ENCODE measurements at places on chromosomes 3 and 15.
A peak's percentile ranks its signal among the peaks of the same experiment; 100 is the strongest.

- DNase-seq: no peak
Measured at GRCh38 chr15:56492791-56493555, 28.0 kb upstream of the MNS1 start.

DNA sequence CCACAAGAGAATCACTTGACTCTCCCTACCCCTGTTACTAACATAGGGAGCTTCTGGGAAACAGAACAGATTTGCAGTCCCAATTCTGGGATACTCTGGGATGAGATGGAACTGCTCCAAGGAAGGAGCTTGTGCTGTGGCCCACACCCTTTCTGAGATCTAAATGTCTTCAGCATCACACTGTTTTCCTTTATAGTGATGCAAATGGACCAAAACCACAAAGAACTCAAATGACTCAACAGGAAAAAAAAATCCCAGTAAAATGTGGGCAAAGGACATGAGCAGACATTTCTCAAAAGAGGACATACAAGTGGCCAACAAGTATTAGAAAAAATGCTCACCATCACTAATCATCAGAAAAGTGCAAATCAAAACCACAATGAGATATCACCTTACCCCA is 155.6 kb downstream of the NECTIN3 start:
- no peak for DNase-seq

- no peak for DNase-seq
Measured at GRCh38 chr3:195802795-195803194, 8.9 kb downstream of the MUC4 start.

- no peak for DNase-seq
Measured at GRCh38 chr3:79011821-79012529, 755.8 kb downstream of the ROBO1 start.

- no peak for DNase-seq
Measured at GRCh38 chr3:37723585-37723984, 138.1 kb upstream of the CTDSPL start.

GRCh38 chr15:64530918-64531317 is 70.5 kb downstream of the ZNF609 start:
- no peak for DNase-seq

GRCh38 chr3:57803647-57804081 is 47.6 kb downstream of the SLMAP start:
- DNase-seq: peak; percentile 27

DNA sequence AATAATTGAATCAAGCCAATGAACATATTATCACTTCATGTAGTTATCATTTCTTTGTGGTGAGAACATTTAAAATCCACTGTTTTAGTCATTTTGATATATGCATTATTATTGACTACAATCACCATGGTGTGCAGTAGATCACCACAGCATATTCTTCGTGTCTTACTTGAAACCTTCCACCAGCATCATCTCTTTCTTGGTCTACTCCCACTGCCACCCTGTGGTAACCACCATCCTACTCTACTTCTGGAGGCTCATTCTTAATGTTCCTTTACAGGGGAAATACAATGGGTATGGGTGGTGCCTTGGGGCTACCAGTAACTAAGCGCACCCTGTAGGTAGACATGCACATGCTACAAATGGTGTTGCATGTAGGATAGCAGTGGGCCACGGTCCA is 25.4 kb downstream of the PXK start:
- no peak for DNase-seq

GRCh38 chr15:60155661-60156060 is 151.6 kb downstream of the FOXB1 start:
- no peak for DNase-seq

- DNase-seq: no peak
Measured at GRCh38 chr3:183870563-183870962, 14.1 kb downstream of the PARL start.

DNA sequence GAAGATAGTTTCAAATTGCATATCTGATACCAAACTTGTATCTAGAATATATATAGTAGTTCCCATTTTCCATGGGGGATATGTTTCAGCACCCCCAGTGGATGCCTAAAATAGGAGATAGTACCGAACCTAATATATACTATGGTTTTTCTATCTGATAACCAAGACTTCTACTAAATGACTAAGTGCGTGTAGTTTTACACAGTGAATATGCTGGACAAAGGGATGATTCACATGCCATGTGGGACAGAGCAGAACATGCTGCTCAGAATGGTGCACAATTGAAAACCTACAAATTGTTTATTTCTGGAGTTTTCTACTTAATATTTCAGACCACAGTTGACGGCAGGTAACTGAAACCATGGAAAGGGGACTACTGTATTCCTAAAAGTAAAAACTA is 73.4 kb upstream of the TP63 start:
- DNase-seq: no peak

- no peak for DNase-seq
Measured at GRCh38 chr3:78506581-78507195, 1261.1 kb downstream of the ROBO1 start.

DNA sequence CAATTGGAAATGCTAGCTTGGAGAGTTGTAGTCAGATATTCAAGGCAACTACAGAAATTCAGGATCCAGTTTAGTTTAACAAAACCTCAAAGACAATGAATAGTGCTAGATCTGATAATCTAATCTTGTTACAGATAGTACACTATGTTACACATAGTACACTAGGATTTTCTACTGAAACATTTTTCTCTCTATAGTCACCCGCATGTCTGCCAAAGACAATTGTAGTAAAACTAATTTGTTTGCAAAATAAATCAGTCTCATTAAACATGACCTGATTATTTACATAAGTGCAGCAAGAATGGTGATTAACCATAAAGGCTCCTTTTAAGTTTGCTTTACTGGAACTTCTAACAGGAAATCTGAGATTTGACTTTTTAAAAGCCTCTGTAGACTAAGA is 52.0 kb downstream of the ILDR1 start:
- no peak for DNase-seq

DNA sequence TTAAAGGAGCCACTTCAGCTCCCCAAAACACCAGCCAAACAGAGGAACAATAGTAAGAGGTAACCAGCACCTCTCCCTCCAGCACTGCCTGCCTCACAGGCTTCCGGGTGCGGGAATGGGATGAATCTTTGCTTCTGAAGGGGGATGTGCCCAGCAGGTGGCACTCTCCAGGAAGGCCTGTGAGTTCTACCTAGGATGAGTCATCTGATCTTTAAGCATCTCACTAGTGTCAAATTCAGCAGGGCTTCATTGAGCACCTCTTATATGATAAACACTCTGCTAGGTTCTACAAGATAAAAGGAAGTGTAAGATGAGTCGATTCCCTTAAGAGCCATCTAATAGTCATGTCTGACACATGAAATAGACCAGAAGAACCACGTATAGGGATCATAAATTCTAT is 237.4 kb upstream of the UMPS start:
- DNase-seq: peak; percentile 68

DNA sequence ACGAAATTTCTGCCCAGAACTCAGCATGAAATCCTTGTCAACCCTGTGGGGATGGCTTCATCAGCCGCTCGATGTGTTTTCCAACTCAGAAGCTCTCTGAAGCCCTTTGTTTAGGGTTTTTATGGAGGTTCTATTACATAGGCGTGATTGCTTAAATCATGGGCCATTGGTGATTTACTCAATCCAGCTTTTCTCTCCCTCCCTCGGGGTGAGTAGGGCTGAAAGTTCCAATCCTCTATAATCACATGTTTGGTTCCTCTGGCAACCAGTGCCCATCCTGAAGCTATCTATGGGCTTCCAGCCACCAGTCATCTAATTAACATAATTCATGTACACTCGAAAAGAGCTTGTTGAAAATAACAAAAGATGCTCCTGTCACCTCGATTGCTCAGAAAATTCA is 51.6 kb downstream of the GATM start:
- no peak for DNase-seq

- DNase-seq: no peak
Measured at GRCh38 chr15:25939122-25939521, 76.0 kb upstream of the ATP10A start.

GRCh38 chr3:143266927-143267326 is 147.4 kb downstream of the CHST2 start:
- no peak for DNase-seq

DNA sequence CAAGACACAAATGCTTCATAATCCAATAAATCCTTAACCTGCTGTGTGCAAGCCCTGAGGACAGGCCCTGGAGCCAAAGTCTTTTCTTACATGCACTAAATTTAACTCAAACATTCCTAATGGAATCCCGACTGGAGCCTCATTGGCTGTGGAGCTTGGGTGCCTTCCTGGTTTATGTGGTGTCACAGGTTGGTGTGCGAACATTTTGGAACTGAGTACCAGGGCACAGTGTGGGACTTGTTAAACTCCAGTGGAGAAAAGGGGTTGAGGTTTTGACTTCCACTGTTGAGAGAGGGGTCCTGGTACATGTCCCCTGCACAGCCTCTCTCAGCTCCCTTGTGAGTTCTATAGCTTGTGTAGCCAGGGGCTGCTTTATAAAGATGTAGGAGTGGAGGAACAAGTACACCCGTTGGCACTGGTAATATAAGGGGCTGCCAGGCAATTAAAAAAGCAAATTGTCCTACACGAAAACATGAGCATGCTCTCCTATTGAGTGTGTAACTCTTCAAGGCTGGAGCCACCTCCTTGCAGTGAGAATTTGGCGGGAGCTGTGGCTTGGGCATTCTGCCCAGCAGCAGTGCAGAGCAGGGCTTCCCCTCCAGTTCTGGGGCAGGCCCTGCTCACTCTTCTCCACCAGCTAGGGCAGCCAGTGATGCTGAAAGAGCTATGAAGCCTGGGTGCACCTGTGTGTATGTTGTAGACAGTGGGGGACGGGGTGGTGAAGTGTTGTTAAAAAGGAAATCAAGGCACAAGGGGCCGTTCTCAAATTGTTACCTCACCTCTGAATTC is 218.1 kb downstream of the CLSTN2 start:
- no peak for DNase-seq

GRCh38 chr3:189690237-189690636 is 59.0 kb downstream of the TP63 start:
- DNase-seq: no peak

DNA sequence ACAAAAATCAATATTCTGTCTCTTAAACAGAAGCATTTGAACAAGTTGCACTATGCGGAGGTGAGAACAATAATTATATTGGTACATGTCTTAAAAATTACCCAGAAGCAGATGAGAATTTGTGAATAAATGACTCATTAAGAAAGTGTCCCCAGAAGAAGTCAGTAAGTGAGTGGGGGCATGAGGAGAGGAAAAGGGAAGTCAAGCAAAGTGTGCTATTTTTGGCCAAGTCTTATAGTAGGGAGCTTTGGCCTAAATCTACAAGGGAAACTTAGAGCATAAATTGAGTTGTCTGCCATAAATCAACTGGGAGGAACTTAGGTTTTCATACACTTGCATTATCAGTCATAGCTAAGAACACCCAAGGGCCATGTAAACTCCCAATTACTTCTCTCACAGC is 86.9 kb upstream of the SATB1 start:
- DNase-seq: no peak

- no peak for DNase-seq
Measured at GRCh38 chr3:65485826-65486469, 552.8 kb downstream of the MAGI1 start.

DNA sequence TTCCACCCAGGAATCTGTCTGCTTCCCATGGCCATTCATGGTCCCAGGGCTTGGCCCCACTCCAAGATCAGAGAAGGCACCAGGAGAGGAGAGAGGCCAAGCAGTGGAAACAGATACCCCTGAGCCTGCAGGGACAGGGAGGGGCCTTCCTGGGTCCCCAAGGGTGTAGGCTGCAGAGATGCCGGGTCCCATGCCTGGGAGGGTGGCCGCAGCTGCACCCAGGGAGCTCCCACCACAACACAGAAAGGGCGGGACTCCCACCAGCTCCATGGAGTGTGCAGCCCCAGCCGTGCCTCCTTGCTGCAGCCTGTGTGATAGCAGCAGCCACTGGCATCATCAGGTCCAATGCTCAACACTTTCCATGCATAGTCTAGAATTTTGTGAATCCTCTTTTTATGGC is 331.5 kb downstream of the UACA start:
- no peak for DNase-seq

- peak; percentile 61 for DNase-seq
Measured at GRCh38 chr3:42300013-42300412, 34.0 kb upstream of the CCK start.

DNA sequence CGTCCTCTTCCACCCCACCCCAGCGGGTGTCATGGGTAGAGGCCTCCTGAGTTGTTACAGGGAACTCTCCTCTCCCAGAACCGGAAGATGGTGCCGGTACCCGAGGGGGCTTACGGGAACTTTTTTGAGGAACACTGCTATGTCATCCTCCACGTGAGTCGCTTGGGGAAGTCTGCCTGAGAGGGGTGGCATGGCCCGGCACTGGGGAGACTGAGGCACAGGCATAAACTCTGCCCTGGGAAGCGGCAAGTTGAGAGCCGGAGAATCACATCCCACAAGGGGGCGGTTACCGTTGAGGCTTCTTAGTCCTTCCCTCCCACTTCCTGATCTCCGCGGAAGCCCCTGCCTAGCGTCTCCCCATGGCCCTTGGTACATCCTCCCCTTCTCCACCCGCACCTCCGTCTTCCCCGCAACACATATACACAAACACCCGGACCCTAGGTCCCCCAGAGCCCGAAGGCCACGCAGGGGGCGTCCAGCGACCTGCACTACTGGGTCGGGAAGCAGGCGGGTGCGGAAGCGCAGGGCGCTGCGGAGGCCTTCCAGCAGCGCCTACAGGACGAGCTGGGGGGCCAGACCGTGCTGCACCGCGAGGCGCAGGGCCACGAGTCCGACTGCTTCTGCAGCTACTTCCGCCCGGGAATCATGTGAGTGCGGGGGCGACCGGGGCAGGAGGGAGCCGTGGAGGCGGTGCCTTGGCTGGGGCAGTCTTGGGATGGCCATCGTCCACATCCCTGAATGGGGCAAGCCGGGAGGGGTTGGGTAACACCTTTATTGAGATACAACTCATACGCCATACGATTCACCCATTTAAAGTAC is 3.4 kb downstream of the VILL start:
- no peak for DNase-seq

GRCh38 chr3:71307991-71308697 is 275.4 kb downstream of the FOXP1 start:
- DNase-seq: no peak

GRCh38 chr3:192417017-192417416 is 310.3 kb downstream of the FGF12 start:
- DNase-seq: no peak

- no peak for DNase-seq
Measured at GRCh38 chr3:177633671-177634207, 436.5 kb upstream of the TBL1XR1 start.

DNA sequence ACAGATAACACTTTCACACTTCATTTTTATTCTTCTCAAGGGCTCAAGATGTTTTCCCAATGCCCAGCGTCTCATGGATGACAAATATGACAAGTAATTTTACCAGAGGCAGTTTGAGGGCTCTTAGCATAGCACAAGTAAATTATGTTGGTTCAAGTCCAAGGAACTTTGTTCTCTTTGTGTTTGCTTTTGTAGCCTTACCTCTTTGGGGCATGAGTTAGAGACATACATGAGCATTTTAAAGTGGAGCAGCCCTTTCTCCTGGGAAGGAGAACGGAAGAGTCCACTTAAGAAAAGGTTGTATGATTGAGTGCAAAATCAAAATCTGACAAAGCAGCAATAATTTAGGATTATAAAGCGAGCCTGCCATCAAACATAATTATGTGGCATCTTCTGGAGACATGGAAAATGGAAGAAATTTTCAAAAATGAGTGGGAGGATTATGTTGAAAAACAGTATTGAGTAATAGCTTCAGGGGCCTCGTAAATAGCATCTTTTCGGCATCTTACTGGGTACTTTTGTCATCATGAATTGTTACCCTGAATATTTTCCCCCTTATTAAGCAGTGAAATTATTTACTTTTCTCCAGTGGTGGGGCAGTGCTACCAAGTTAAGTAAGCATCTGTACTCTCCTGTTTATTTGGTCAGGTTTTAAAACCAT is 65.9 kb downstream of the PGPEP1L start:
- no peak for DNase-seq

Measured in Caco-2 (cell line).